ENCODE measurements at places on chromosomes 3 and 15. TPM values are rescaled to one million over a fixed set of nuclear protein-coding genes. Genes with fewer than 3 reads are reported as not detected.

Gene NEO1
- 21.8 TPM for total RNA-seq

- DNase-seq, result no peak
These were observed 25.8 kb upstream of the CELF6 start for GRCh38 chr15:72345806-72346205.

GRCh38 chr3:69324362-69325025, 61.4 kb downstream of the FRMD4B start:
- DNase-seq, result no peak

- no peak for DNase-seq
These were observed 15.4 kb upstream of the CFAP20DC start for GRCh38 chr3:59065240-59065639.

DNA sequence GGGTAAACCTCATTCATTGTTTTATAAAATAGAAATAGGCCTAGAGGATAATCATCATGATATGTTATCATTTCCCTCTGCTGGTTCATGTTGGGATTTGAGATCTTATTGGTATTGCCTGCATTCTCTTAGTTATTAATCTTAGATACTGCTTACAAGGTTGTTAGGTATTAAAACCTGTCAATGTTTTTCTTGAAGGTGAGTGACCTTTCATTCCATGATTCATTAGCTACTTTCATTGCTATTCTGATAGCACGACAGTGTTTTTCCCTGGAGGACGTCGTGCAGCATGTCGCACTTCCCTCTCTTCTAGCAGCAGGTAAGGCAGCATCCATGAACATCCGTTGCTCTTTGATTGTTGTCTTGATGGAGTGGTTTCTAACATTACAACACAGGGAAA, 17.1 kb downstream of the P2RY12 start:
- no peak for DNase-seq

DNA sequence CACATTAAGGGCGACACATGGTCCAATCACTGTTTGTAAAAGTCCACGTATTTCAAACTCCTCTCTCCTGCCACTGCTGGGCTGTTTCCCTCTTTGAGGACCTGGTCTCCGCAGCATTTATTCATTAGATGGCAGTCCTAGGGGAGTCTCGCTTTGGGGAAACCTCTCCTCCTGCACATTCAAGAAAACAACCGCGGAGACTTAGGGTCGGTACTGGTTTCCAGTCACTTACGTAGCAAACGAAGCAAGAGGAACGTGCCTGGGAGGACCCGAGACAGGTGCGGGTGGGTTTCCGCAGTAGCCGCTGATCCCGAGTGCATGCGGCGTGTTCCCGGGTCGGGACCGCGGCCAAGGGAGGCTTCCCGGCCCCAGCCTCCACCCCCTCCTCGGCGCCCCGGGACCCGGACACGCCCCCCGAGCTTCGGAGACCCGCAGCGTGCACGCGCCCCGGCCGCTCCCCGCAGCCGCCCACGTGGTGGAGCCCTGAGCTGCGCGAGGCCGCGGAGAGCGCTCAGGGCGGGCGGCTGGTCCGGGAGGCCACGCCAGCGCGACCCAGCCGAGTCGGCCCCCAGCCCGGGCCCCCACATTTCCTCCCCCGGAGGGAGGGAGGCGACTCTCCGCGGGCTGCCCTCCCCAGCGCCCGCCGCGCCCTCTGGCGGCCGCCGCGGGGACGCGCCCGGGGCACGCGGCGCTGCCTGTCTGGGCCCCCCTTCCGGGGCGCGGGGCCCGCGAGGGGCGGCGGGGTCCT, 1.1 kb upstream of the IGF1R start:
- no peak for DNase-seq

DNA sequence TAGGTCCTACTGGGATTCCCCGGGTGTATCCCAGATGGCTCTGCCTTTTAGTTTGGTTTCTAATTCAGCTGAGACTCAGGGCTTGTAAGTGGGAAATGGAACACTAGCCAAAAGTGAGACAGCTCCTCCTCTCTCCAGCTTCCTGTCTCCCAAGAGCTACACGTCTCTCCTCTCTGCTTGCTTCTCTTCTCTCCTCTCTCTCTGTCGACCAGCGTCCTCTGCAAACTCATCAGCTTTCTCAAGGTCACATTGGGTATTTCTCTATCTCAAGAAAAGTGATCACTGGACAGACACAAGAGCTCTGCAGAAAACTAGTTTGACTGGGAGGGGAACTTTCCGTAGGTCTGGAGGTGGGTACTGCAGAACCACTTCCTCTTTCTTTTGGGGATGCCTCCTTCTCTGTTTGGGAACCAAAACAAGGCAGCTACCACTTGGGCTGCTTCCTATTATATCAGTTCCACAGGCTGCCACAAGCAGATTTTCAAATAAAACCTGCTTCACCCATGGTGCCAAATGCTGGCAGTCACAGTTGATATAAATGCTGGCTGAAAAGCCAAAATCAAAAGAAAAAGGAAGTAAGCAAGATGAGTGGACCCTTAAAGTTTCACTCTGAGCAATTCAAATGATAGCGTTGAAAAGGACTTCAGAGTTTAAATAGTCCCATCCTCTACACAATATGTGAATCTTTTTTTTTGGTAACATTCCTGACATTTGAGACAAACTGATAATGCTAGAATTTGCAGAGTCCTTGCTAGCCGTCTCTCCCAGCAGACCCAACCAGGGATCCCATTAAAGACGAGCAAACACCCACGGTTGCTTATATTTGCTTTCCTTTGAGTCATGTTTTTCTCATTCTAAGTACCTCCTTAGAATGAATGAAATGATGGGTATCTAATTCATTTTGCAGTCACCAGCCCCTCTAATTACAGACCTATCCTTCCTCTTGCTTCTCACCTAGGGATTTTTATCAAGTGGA, 7.2 kb upstream of the DYNC1LI1 start:
- DNase-seq, result no peak
